Liver (tissue), 10 donors: ENCODE measurements at places on chromosomes 3 and 15.

DNA sequence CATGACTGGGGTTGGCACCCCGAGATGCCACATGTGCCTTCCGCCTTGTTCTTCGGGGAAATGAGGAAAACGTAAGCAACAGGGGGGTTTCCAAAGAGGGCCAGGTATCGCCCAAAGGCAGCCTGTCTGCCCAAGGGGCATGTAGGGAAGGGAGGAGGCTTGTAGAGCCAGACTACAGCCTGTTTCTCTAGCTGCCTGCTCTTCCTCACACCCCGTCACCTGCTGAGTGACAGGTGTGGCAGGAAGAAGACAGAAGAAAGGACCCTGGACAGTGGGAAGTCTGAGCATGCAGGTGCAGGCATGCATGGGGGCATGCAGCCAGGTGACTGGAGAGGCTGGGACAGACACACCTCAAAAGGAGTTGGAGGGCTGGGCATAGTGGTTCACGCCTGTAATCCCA is 9.8 kb downstream of the PLA2G4E start:
- DNase-seq = no peak

GRCh38 chr15:58332676-58333400 is 99.0 kb upstream of the LIPC start:
- no peak for DNase-seq

- no peak for DNase-seq
Observed at GRCh38 chr3:24678421-24678865, 183.8 kb upstream of the THRB start.

DNA sequence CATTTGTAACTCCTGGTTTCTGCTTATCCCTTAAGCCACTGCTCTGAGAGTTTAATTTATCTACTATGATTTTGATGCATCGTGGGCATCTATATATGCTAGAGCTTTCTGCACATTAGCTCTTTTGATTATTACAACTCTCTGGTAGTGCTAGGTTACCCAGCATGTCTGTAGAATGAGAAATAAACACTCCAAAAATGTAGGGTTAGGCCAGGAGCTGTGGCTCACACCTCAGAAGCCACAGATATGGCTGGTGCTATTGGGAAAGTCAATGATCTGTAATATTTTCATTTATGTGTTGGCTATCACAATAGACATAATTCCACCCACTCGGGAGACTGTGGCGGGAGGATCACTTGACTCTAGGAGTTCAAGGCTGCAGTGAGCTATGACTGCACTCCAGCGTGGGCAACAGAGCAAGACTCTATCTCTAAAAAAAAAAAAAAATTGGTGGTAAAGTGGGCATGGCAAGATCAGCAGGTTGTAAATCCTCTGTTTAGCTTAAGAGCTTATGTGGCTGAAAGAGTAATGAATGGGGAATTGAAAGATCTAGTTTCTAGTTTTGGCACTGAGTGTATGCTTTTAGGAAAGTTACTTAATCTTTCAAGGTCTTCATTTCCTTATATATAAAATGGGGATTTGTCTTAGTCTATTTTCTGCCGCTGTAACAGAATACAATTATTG is 6.3 kb downstream of the TIGIT start:
- DNase-seq = no peak
